ENCODE measurements at places on chromosomes 2 and 18.

DNA sequence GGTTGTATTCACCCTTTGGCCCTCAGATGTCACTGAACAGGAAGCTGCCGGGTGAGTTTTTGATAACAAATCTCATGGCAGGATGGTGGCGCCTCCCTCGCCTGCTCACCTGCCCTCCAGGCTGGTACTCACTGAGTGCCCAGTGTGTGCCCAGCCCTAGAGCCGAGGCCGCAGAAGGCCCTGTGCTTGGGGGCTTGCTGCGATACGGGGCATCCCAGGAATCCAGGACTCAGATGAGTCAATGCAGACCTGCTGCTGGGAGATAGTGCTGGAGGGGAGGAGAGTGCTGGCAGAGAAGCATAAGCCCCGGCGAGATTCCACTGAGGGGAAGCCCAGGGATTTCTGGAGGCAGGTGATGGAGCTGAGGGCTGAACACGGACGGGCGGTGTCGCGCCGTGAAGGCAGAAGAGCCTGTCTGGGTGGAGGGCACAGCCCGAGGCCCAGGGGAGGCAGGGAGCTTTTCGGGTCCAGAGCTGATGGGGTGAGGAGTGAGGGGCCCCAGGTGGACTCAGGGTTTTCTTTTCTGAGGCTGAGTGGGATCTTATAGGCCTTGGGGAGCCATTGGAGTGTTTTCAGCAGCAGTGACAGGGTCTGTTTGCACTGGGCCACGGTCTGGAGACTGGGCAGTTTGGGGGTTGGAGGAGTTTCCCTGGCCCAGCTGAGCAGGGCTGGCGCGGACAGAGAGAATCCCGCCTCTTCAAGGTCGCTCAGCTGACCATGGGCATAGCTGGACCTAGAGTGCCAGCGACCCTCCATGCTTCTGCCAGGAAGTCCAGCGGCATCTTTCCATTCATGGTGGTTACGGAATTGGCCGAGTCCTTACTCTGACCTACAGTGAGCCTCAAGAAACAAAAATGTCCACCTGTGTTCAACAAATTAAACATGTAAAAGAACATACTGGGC is 35.5 kb downstream of the LDLRAD4 start:
- DNase-seq = no peak

- DNase-seq = no peak
Measured at GRCh38 chr2:42964439-42965083, 172.2 kb upstream of the HAAO start.

DNA sequence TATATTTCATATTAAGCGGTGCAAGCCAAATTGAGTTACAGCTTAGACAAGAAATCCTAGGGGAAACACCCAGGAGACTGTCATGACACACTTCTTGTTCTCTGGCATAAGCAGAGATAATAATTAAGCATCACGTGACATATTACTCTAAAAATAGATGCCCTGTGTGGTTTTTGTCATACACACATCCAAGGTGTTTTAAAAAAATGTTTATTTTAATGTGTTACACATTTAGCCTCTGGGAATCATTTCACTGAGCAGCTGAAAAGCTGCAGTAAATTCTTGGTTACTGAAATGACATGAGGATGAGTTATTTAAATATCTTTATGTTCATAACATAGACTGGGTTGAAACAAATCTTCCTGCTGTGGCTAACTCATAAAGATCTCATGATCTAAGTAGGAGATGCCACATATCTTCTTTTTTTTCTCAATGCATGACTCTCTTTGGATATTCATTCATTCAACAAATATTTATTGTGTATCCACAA is 38.0 kb upstream of the ERMN start:
- no peak for DNase-seq

DNA sequence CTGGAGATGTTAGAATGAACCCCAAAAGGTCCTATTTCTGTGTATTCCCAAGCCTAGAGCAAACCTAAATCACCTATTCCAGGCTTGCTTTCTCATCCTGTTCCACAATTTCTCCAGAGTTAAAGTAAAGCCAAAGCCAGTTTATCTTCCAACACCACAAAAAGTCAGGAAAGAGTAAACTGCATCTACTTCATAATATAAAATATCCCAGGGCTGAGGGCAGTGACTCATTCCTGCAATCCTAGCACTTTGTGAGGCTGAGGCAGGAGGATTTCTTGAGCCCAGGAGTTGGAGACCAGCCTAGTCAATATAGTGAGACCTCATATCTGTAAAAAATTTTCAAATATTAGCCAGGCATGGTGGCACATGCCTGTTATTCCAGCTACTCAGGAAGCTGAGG is 241.4 kb downstream of the CDH20 start:
- DNase-seq = no peak

DNA sequence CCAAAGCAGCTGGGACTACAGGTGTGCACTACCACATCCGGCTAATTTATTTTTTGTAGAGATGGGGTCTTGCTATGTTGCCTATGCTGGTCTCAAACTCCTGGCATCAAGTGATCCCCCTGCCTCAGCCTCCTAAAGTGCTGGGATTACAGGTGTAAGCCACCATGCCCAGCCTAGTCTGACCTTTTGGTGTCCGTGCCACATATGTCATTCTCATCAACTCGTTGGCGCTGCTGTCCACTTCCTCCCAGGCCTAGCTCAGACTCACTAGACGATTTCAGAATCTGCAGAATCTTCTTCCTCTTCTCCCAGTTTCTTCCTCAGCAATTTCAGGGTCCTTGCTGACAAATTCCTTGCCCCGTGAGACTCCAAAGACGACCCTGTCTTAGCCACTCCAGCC is 39.8 kb upstream of the DNMT3A start:
- DNase-seq = no peak
